ENCODE measurements at places on chromosomes 5 and 9. TPM values are rescaled to one million over a fixed set of nuclear protein-coding genes. Genes with fewer than 3 reads are reported as not detected.

ATP6V0E1 gene
- total RNA-seq = 289 TPM

C5orf34 gene
- total RNA-seq = 2.7 TPM

PPIP5K2 gene
- total RNA-seq = 36.4 TPM

HSD17B3 gene
- not detected for total RNA-seq

SCGB3A2 gene
- not detected for total RNA-seq

CBY3 gene
- total RNA-seq = not detected

All from smooth muscle cell of the pulmonary artery (primary cell).